ENCODE measurements at places on chromosomes 2 and 18.

- DNase-seq, result no peak
Measured at GRCh38 chr2:145168091-145168490, 648.2 kb upstream of the ZEB2 start.

GRCh38 chr18:56921896-56922480 is 224.9 kb upstream of the BOD1L2 start:
- DNase-seq, result no peak

DNA sequence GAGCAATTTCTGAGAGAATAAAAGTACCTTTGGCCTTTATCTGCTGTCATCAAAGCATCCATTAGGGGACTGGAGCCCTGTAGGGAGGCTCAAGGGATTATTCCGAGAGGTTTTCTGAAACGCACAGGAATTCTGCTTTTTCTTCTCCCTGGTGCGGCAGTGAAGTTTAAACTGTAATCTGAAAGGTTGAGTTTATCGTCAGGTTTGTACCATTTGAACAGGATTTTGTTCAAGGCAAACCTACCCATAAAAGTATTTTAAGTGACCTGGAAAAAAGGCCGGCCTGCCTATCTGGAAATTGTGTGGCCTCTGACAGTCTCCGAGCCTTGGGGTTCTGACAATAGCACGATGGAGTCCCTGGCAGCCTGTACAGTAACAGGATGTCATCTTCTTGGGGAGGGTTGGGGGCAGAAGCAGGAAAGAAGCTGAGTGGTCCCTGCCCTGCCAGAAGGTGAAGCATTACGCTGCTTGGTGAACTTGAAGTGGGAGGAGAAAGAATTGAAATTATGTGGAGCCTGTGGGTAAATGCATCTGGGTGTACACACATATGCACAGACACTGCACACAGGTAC is 272.0 kb downstream of the CYRIA start:
- no peak for DNase-seq

DNA sequence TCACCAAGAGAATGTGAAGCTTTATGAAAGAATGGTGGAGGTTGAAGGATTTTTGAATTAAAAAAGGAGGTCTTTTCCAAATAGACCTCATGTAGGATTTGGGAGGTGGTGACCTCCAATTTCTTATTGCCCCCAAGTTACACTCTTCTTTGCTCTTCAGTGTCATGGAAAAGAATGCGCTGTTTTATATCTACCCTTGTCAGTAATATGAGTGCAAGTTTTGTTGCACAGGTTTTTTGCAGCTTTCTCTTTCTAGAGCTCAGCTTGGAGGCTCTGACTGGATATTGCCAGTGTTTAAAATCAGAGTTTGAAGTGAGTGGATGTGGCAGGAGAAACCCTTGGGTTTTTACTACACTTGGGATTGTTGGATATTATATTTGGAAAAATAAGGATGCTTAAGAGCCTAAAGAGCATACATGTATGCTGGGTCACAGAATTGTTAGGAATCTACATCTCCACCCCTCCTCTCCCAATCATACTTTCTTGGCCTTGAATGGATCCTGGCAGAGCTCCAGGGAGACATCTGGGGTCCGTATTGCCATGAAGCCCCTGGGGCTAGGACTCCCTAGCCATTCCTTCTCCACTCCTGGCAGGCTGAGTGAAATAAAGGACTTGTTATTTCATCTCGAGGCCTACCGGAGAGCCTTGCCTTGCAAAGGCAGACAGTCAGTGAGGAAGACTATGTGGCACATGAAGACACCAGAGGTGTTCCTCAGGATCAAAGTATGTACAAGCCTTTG is 43.8 kb downstream of the APOB start:
- no peak for DNase-seq

Data from naive thymus-derived CD8-positive, alpha-beta T cell (primary cell).